Globus pallidus (tissue), 1 donor: ENCODE measurements at places on chromosomes 12 and 14.

DNA sequence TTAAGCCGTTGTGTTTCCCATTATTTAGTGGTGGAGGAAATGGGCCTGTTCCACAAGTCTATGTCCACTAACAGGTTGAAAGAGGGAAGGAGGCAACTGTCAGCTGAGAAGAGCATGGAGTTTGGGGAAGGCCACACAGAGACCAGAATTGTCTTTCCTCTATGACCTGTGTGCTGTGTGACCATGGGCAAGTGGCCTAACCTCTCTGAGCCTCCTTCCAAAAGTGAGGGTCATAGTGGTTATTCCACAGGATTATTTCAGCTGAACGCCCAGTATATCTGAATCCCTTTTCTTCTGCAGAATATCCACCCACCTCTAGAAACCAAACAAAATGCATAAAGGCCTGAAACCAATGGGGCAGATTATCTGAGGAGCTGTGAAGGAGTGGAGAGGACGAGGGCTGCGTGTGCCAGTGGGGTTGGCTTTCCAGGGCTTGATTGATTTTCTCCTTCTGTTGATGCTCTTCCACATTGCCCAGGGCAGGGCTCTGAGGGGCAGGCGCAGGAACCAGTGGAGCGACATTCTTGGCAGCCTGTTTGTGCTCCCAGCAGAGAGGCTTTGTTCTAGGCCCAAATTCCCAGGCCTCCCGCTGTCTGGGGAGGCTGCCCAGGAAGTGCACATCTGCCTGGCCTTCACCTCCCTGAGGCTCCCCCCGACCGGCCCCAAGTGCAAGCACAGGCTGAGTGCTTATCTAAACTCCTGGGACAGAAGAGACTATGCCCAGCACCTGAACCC, 452.7 kb downstream of the BCL11B start:
- DNase-seq = no peak

DNA sequence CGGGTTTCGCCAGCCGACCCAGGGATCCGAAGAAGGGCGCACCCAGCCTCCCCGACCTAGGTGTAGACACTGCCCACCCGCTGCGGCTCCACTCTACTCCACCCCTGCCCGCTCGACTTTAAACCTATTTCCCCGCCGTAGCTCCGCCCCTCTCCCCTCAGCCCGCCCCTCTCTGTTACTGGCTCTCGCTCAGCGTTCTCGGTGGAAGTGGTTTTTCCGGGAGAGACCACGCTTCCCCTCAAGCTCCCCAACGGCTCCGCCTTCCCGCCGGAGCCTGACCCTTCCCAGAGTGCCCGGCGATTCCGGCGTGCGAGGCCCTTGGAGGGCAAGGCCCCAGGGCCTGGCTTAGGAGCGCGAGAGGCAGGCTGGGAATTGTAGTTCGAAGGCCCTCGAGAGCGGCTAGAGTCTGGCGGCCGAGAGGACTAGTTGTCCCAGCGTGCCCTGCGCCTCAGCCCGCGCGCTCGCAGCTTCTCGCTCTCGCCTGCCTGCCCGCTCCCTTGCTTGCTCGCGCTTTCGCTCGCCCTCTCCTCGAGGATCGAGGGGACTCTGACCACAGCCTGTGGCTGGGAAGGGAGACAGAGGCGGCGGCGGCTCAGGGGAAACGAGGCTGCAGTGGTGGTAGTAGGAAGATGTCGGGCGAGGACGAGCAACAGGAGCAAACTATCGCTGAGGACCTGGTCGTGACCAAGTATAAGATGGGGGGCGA, at the start of gene PA2G4:
PA2G4 (plus strand) TSS at position 451 of the 706 bp plus-strand sequence; CDS start at position 630, 179 bp downstream.
- DNase-seq = peak; percentile 98

- no peak for DNase-seq
Observed at GRCh38 chr12:107616941-107617340, 68.7 kb upstream of the PWP1 start.

DNA sequence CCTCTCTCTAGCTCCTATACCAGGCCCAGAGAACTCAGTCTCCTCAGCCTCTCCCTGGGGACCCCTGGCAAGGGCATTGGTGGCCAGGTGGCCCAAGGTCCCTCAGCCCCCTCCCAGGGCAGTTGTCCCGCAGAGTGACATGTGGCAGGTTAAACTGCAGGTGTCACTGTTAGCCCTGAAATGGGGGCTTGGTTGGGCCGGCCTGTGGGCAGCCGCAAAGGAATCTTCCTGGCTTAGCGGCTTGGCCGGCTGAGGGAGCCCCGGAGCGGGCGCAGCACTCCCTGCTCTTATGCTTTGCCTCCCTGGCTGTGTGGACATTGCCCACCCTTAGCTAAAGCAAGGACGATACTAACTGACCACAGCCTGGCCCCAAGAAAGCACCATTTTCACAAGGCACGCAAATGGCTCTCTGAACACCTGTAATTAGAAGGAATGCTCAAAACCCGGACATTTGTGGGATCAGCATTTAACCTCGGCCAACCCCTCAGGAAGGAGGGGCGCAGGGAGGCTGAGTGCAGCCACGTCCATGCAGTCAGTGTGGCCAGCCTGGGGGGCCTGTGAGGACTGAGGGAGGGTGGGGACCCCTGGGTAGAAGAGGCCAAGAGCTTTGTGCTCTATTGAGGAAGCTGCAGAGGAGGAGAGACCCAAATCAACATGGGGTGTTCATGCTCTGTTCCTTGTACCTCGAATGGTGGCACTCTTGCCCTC, 82.2 kb downstream of the PAPOLA start:
- DNase-seq = no peak

DNA sequence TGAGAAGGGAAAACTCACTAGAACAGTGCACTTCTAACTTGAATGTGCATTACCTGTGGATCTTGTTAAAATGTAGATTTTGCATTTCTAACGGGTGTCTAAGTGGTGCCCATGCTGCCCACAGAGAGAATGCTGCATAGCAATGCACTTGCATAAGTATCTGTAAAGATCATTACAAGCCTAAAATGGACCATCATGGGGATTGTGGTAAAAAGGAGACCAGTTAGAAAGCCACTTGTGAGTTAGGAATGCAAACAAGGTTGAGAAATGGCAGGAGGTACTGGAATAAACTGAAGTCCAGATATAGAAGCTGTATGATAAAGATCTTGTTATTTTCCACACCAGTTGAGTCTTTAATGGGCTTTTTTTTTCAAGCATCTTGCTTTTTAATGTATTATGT, 18.8 kb downstream of the AVPR1A start:
- no peak for DNase-seq

- no peak for DNase-seq
Observed at GRCh38 chr12:47811072-47811396, 8.7 kb downstream of the HDAC7 start.

GRCh38 chr12:109518820-109519665, 41.6 kb downstream of the UBE3B start:
- DNase-seq = peak; percentile 79
